CD8-positive, alpha-beta memory T cell (primary cell): ENCODE measurements at places on chromosomes 2 and 18.

DNA sequence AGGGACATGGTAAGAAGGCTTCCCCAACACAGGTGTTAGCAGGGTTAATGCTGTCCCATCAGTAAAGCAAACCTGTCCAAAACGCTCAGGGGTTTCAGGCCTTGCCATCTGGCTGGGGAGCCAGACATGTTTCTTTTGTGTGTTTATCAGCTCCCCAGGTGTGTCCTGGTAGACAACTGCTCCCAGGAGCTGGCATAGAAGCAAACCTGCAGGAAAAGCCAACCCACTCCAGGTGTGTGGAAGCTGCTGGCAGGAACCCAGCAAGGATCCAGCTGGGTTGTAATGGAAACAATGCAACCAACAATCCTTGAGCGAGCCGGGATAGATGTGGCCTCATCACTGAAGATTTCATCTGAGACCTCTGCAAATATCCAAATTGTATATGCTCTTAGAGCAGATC, 123.1 kb downstream of the RAB3GAP1 start:
- no peak for DNase-seq

- DNase-seq = no peak
Observed at GRCh38 chr2:190742431-190742830, 93.5 kb downstream of the NAB1 start.

DNA sequence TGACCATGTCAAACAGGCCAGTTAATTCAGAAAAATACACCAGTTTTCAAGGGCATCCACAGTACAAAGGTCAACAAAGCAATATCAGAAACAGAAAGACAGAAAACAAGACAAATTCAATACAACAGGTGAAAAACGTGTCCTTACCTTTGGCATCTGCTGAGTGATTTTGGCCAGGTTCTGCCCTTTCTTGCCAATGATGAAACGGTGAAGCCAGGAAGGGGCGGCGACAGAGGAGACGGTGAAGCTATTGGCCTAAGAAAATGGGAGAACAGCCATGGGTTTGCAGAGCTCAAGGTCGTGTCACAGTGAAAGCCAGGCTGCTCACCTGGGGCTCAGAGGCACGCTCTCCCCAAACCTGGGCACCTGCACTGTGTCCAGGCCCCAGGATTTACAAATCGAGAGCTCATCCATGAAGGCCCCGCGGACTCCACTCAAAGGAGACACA, 60.5 kb downstream of the HDLBP start:
- no peak for DNase-seq

DNA sequence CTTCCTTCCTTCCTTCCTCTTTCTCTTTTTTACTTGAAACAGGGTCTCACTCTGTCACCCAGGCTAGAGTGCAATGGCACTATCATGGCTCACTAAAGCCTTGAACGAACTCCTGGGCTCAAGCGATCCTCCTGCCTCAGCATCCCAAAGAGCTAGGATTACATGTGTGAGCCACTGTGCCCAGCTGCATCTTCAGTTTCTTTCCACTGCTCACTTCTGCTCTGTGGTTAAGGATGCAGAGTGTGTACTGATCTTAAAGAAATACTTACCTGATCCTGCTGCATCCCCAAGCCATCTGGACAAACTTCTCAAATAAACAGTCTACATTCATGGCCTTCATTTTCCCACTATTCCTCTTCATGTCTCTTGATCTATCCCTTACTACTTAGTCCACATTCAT, 13.0 kb downstream of the DPP4 start:
- no peak for DNase-seq

GRCh38 chr2:172208791-172209325, 106.2 kb upstream of the DLX2 start:
- no peak for DNase-seq

DNA sequence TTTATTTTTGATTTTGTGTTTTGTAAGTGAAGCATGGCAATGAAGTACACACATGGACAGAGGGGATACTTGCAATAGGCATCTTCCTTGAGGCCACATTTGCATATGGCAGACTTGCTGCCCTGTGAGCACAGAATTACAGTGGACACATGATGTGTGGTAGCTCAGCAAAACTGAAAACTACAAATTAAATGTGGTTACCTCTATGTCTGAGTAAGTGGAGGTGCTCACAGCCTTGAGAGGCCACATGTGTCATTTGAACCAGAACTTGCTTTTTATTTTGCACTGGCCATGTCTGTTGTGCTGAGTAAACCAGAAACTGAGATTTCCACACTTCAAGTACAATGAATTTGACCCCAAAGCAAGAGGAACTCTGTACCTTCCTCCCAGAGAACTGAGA, 998.5 kb upstream of the NXPH2 start:
- DNase-seq = no peak

DNA sequence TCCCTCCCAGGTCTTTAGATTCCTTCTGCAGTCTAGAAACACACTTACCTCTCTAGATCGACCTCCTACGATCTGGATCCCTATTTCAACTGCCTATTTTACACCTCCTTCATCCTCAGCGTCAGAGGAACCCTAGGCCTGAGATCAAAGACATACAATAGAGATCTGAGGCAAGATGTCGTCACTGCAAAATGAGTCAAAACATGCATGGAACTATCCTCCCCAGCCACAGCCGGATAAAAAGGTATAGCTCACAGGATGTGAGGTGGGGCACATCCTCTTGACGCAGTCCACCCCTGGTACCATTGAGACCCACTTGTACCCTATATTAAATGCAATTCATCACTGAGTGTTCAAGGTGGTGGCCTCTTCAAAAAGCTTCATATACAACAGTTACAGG, 63.7 kb upstream of the DNAJC10 start:
- no peak for DNase-seq

GRCh38 chr2:113248997-113249770, 29.5 kb downstream of the PAX8 start:
- DNase-seq = peak; percentile 74

GRCh38 chr2:168530982-168531622, 75.0 kb downstream of the CERS6 start:
- DNase-seq = no peak

DNA sequence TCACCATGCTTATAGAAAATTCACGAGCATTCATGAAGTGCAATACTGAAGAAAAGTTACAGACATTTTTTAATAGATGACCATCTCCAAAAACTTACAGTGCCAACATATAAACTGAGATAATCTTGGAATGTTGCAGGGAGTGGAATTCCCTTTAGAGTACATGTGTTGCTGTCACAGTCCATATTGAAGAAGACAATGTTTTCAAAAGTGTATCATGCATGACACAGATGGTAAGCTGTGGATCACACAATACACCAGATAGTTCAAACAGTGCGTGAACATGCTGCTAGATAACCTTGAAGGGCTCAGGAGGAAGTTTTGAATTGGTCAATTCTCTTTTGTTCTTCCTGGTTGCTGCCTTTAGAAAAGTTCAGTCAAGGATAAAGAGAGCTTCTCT, 1644.3 kb upstream of the NXPH2 start:
- no peak for DNase-seq

DNA sequence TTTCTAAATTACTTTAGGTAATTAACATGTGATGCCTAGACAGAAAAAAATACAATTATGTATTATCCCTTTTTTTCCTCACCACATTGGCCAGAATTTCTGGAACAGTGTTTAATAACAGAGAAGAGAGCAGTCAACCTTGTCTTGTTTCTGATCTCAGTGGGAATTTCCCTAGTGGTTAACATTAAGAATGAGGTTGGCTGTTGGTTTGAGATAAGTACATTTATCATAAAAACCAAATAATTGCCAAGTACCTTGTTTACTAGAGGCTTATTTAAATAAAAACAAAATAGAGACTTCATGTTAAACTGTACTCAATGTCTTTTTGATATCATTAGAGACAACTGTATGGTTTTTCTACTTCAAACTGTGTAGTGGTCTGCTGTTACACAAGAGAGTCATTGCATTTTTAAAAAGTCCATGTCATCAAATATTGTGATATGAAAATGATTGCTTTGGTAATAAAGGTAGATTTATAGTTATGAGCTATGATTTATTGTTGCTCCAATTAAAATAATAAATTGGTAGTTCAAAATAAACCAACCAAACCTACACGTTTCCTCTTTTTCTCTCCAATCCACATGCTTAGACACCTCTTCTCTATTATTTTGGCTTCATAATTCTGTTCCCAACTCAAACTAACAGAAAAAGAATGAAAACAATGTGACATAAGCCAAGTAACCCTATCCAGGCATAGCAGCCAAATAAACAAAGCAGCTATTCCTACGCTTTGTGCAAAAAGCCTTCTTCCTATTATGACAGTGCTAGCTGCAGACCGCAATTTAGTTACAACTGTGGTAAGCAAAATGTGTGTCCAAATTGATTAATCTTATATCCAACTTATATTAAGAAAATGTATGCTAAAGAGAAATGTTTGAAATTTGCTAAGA, 20.9 kb upstream of the TANK start:
- no peak for DNase-seq

DNA sequence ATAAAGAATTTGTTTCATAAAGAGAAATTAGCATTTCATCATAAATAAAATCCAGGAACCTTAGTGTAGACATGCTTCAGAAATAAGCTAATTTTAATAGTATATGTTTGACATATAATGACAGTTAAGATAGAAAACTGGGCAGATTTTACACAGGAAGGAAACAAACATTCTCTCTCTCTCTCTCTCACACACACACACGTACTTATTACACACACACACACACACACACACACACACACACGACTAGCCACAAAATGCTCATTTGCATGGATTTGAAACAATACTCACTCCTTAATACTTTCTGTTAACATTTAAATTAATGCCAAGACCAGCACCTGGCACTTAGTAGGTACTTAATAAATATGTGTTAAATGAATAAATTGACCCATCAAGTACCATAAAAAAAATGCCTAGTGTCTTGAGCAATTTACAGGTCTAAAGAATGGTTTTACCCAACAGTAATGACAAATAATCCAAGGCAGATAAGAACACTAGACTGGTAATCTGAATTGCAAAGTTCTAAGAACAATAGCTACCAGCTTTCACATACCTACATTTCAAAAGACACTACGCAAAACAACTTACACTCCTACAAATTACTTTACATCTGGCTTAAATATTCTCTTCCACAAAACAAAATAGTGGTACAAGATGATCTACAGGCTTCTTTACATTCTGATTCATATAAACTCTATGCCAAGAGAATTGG, 2.9 kb upstream of the GALNT3 start:
- no peak for DNase-seq

- no peak for DNase-seq
Observed at GRCh38 chr18:74425161-74425560, 31.9 kb downstream of the DIPK1C start.

- DNase-seq = no peak
Observed at GRCh38 chr2:39547811-39548719, 111.0 kb upstream of the MAP4K3 start.

GRCh38 chr18:28411806-28412205, 234.9 kb upstream of the CDH2 start:
- no peak for DNase-seq

DNA sequence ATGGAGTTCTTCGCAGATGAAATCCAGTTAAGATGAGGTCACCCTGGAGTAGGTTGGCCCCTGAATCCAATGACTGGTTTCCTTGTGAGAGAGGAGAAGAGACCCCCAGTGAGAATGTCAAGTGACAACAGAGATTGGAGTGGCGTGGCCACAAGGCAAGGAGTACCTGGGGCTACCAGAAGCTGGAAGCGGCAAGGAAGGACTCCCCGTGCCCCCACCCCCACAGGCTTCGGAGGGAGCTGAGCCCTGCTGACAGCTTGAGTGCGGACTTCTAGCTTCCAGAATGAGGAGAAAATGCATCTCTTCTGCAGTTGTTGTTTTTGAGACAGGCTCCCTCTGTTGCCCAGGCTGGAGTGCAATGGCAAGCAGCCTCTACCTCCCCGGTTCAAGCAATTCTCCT, 78.0 kb upstream of the HPCAL1 start:
- no peak for DNase-seq

DNA sequence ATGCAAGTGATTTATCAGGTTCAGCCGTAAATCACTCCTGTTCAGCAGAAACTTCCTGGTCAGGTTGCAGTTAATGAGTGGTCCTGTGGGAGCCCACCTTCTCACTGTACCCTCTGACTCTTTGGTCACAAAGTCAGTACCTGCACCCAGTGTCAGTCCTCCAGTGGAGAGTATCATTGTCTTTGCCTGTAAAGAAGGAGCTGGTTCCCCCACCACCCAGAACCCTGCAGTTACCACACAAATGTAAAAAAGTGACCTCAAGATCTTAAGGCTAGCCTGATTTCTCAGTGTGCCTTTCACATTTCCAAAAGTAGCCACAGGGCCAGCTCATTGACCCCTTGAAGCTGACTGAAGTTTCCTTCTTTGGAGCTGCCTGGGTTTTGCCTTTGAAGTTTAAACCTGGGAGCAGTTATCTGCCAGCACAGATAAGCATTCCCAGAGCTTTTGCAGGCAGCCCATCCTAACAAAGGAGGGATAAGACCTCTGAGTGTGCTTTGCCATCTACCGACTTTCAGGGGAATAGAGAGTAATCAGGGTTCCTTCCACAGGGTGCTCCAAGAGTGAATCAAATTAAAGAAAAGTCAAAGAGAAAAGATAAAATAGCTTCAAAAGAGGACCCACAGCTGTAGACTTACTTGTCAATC, 725.2 kb downstream of the CPS1 start:
- DNase-seq = no peak

GRCh38 chr2:234091432-234091879, 41.0 kb downstream of the SPP2 start:
- no peak for DNase-seq

- DNase-seq = no peak
Observed at GRCh38 chr2:20177556-20178248, 47.2 kb downstream of the SDC1 start.

GRCh38 chr18:32287249-32287648, 97.4 kb downstream of the MEP1B start:
- no peak for DNase-seq

DNA sequence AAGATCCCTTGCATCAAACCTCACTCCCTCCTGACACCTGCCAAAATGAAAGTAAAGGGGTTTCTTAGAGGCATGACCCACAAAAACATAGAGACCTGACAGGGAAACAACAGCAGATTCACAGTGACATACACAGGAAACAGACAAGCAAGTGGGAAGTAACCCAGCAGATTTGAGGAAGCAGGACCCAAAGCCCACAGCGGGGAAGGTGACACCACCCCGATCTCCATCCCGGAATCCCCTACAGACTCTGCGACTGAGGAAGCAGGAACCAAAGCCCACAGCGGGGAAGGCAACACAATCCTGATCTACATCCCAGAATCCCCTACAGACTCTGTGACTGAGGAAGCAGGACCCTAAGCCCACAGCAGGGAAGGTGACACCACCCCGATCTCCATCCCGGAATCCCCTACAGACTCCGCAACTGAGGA, 21.6 kb downstream of the CIB4 start:
- DNase-seq = no peak
